ENCODE measurements at places on chromosomes 1 and 21.

DNA sequence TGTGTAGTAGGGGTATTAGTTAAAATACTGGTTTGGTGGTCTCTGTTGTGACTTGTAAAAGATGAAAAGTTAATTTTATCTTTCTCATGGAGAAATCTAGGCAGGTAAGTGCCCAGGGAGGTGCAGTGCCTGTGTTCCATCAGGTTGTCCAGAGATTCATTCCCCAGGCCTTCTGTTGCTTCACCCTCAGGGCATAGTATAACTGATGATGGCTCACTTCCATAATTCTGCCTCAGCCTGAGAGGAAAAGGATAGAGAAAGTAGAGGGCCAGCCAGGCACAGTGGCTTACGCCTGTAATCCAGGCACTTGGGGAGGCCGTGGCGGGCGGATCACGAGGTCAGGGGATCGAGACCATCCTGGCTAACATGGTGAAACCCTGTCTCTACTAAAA is 153.9 kb downstream of the FMN2 start:
- DNase-seq: no peak

- no peak for DNase-seq
Observed at GRCh38 chr1:86527306-86527705, 19.6 kb upstream of the CLCA4 start.

DNA sequence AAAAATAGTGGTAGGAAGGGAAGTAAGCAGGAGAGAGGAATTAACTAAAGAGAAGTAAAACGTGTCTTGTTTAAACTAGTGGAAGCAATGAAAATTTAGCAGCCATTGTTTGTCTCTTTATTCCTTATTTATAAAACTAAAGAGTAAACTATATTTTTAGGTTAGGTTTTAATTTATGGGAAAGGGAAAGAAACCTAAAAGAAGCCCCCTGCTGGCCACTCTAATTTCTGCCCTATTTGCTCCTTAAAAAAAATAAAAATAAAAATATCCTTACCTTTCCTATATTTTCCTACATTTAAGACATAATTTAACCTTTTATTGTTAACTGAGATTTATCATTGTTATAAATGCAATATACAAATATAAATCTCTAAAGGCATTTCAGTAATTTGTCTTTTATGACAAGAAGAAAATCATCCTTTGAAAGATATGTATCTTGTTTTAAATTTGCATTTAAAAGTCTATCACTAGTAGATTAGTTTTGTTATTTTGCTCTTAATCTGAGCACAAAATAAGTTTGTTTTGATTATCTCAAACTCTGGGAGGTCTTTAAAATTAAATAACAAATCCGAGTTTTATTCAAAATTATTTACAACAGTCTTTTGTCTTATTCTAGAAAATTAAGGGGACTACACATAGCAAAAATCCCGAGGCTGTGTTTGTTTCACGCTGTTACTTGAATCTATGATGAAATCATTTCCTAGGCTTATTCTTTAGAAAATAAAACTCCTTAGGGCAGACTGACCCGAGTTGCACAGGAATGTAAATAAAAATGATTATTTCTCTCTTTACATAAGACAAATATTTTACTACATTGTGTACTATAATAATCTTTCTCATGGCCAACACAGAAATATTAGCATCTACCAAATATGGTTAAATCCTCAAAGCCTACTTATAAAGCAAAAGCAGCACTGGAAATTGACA is 201.7 kb downstream of the NRIP1 start:
- DNase-seq: no peak

GRCh38 chr1:56355422-56355821 is 223.9 kb downstream of the PLPP3 start:
- DNase-seq: no peak

DNA sequence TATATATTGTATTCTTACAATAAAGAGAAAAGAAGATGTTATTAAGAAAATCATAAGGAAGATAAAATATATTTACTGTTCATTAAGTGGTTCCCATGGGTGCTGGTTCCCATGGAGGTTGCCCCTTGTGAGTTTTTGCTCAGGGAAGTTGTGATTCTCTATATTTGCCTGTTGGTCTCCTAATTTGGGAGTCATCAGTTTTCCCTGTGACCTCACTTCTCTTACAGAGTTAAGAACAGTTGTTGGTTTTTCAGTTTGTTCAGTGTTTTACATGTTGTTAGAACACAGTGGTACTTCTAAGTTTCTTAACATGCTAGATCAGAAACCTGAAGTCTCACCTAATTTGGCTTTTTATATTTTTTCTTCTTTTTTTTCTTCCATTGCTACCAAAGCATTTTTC is 109.2 kb downstream of the OSBPL9 start:
- no peak for DNase-seq

- no peak for DNase-seq
Observed at GRCh38 chr1:61093525-61094137, 11.3 kb downstream of the NFIA start.

GRCh38 chr1:15257309-15257708 is 10.3 kb downstream of the FHAD1 start:
- no peak for DNase-seq

GRCh38 chr1:175877939-175878737 is 134.7 kb upstream of the TNR start:
- peak; percentile 84 for DNase-seq

- no peak for DNase-seq
Observed at GRCh38 chr1:57307392-57308170, 116.3 kb downstream of the DAB1 start.

GRCh38 chr1:79845936-79846335 is 839.4 kb upstream of the ADGRL4 start:
- DNase-seq: no peak

DNA sequence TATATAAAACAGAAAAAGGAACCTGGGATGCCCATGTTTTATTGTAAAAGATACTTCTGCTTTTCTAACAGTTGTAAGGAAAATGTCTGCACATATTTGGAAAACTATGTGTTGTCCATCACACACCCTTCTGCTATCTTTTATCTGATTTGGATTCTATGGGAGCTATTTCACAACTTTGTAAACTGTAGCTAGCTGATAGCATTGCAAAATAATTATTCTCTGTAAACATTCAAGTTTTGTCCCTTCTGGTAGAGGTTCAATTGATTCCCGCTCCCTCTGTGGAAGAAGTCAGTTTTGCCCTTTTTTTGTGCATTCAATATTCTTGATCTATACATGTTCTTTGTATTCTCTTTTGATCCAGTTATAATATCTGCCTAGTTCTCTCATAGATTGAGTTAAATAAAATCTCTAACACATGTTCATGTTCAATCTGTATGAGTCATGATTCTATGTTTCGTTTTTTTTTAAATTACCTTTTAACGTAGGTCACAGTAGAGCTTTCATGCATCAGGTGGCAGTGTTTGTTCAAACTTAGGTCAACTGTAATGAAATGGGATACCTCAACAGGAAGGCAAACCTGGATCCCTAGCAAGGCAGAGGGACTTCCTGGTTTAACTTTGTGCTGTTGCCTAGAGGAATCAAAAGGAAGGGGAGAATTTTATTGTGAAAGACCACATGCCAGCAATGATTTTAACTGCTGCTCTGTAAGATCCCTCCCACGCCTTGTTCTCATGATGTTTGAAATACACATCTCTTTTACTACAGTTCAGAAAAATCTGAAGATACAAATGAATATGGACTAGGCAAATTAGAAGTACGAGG is 26.0 kb upstream of the BCL9 start:
- no peak for DNase-seq

DNA sequence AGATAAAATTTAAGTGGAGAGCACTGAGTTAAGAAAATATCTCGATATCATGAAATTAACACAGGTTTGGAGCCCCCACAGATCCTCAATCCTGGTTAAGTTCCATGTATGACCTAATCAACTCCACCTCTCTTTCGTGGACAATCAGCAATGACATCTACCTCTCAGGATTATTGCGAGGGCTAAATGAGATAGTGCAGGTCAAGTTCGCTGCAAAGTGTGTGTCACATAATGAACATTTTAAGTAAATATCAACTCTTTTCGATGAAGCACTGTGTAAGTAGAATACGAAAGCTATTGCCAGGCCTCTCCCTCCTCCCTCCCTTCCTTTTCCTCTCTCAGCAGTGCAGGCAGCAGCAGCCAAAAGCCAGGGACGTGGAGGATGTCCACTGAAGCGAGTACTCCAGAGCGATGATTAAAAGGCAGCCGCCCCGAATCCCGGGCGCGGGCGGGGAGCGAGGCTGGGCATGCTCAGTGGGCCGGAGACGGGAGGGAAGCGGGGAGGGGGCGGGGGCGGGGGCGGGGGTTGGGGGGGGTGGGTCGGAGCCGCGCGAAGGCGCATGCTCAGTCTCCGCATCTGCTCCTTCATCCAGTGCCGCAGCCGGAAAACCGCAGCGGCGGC is at the start of gene CAMSAP2:
Gene CAMSAP2 (plus strand): TSS at position 567 of the 622 bp plus-strand sequence. CDS start 935 bp downstream, outside the sequence.
- peak; percentile 98 for DNase-seq

DNA sequence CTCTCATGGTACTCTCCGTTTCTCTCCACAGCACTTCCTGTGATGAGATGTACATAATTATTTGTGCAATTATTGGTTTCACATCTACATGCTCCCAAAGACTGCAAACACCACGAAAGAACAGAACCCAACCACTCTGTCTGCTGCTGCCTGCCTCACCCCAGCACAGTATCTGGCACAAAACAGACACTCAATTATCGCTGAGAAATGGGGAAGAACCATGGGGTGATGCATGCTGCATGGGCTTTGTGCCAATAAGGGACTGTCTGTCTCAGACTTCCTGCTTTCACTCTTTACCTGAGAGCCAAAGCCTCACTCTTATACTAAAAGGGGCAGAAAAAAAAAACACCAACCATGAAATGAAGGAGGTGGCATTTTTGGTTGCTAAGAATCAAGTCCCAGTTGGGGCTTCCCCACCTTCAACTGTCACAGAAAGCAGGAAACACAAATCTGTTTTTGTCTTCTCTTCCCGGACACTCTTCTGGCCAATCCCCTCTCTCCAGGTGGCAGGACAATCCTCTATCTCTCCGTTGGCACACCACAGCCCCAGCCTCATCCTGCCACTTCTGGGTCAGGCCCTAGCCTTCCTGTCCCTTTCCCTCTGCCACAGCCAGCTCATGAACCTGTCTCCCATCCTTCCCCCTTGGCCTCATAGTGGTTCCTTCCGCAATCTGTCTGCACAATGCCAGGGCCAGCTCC is 82.0 kb downstream of the TGFBR3 start:
- DNase-seq: no peak

- DNase-seq: peak; percentile 70
Observed at GRCh38 chr1:216640100-216640499, 83.1 kb downstream of the ESRRG start.

DNA sequence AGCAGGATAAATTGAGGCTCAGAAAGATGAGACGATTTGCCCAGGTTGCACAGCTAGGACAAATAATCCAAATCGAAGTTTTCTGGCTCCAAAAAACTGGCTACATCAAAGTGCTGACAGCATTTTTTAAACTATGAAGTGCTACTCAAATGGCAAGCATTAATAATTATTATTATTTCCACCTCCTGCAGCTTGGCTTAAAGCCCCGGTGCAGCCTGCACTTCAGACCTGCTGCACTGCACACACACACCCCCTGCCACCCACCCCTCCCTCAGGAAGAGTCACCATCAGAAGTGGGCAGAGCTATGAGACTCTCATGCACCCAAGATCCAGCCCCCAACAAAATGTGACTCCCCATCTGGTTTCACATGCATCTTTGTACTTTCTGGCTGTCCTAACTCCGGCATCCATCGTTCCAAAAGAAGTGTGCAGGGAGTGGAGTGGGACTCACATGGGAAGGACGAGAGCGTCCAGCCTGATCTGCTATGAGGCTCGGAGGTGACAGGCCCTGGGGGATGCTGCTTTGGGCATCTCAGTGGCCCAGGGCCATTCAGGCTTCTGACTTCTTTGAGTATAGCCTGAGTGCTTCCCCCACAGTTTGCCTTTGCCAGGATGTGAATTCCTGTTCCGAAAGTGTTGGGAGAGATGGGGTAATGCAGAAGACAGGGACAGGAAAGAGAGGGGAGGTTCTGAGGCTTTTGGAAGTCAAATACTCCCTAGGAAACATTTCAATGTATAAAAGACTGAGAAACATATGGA is 65.0 kb upstream of the FAM20B start:
- DNase-seq: no peak

- DNase-seq: no peak
Observed at GRCh38 chr1:87678266-87678665, 349.6 kb downstream of the LMO4 start.

DNA sequence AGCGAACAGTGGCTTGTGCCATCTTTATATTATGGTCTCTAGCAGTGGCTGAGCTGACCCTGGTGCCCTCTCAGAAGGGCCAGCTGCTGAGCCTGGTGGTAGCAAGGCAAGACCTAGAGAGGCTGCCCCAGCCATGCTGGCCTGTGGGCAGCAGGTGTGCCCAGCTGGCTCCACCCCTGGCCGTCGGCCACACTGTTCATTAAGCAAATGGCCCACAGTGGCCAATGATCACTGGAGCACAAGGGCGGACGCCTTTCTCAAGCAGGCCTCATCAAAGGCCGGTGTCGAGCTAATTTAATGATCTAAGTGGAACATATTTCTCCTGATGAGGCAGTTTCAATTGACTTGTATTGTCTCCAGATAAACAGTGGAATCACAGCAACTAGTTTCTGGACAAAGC is 89.4 kb downstream of the GRIK3 start:
- DNase-seq: no peak

DNA sequence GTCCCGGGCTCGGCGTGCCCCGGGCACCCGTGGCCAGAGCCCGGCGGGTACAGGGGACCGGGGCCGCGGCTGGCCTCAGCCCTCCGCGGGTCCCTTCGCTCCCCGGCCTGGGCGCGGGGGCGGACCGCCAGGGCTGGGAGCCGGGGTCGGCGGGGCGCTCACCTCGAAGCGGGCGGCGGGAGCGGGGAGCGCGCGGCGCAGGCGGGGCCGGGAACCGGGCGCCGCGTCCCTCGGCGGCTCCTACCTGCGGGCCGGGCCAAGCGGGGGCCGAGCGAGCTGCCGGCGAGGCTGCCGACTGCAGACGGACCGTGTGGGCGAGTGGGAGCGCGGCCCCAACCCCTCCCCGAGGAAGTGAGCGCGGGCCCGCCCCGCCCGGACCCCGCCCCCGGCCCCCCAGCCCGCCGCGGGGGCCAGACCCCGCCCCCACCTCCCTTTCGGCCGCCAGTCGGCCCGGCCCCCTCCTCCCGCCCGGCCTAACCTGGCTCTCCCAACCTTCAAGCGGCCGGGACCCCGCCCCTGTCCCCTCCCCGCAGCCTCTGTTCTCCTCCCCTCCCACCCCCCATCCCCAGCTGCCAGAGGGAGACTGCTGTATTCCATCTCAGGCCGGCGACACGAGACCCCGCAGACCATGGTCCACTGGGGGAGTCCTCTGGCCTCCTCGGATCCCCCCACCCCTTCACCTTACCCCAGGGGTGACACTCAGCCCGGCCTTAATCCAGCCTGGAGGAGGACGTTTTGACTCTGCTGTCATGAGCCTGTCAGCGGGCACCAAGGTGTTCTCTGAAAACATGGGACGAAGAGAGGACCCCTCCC is at the start of gene FHL3:
Gene FHL3 (minus strand): TSS at position 320 of the 813 bp plus-strand sequence. CDS start 6,102 bp downstream, outside the sequence.
- no peak for DNase-seq

- DNase-seq: no peak
Observed at GRCh38 chr1:193062698-193063463, 3.5 kb downstream of the RO60 start.

- DNase-seq: no peak
Observed at GRCh38 chr1:27026621-27027574, 14.2 kb upstream of the TENT5B start.

- DNase-seq: no peak
Observed at GRCh38 chr1:215830226-215830810, 263.2 kb downstream of the KCTD3 start.

Measured in posterior cingulate gyrus (tissue), 11 donors.